ENCODE measurements at places on chromosomes 4 and X.
A peak's percentile ranks its signal among the peaks of the same experiment; 100 is the strongest.

GRCh38 chrX:55648434-55648833 lies 25.2 kb downstream of the FOXR2 start:
- no peak for DNase-seq

DNA sequence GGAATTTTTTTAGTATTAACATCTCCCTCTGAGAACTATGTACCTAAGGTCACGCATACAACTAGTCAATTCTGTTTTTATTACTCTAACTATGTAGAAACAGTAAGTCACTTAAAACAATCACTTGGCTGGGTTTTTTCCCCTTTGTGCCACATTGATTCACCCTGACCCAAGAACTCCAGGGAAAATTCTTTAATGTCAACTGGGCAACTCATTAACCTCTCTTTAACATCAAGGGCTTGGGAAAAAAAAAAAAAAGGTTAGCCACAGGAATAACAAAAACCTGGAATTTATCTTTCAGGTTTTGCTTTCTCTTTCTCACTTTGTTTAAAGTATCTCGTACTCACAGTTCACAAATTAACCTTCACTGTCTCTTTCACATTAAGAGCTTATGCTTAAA lies 8.1 kb downstream of the RPL9 start:
- DNase-seq = no peak

DNA sequence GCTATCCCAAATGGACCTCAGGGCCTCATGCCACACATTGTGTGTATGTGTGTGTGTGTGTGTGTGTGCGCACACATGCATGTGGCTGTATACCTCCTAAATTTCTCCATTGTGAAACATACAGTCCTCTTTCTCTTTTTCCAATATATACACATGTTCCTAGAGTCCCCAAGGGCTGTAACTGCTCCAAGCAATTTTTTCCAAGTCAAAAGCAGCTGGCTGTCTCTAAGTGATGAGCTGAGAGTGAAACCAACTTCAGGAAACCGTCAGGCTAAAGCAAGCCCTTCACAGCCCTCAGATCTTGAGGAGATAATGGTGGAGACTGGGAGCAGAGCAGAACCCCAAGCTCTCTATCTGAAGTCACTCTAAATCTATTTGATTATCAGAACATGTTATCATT lies 496.1 kb upstream of the DIPK2B start:
- DNase-seq = no peak

DNA sequence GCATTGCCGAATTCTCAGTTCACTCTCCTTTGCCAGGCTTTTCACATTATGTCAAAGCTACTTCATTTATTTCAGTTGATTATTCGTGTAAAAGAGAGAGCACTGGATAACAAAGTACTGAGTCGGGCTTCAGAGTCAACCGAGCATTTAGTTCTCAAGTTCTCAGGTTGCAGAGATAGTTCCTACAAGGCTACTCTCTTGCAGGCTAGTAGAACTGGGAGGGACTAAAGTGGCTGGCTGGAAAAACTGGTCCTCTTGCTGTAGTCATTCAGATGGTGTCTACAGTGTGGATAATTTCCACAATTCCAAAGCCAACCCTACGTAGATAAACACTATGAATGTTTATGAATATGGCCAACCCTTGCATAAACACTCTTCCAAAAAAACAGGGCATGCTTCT lies 4.6 kb upstream of the CCNG2 start:
- no peak for DNase-seq

GRCh38 chr4:1009542-1010394 lies 1.7 kb upstream of the FGFRL1 start:
- peak; percentile 74 for DNase-seq

DNA sequence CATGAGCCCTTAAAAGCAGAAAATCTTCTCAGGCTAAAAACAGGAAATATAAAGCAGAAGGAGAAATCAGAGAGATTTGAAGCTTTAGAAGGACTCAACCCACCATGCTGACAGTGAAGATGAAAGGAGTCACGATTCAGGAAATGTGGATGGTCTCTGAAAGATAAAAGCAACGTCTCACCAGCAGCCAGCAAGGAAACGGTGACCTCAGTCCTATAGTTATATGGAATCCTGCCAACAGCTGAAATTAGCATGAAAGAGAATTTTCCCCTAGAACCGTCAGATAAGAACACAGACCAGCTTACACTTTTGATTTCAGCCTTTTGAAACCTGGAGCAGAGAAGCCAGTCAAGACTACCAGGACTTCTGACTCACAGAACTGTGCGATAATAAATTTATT lies 715.7 kb upstream of the HTR2C start:
- no peak for DNase-seq

- no peak for DNase-seq
These were observed 19.2 kb downstream of the MEPE start for GRCh38 chr4:87851953-87852352.

DNA sequence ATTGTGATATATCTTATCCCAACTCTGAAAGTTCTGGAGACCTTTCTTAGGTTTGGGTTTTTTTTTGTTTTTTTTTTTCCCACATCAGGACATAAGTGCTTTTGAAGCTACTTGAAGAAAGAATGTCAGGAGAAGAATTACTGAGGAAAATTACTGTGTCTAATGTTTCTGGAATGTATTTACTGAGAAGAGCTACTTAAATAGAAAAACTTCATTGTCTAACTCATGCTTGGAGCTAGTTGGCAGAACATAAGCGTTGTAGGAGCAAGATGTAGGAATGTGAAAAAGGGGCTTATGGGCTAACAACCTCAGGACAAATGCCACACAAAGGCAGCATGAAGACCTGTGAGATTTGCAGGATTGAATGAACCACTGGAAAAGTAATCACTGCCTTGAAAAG lies 166.6 kb upstream of the GLRA2 start:
- no peak for DNase-seq

DNA sequence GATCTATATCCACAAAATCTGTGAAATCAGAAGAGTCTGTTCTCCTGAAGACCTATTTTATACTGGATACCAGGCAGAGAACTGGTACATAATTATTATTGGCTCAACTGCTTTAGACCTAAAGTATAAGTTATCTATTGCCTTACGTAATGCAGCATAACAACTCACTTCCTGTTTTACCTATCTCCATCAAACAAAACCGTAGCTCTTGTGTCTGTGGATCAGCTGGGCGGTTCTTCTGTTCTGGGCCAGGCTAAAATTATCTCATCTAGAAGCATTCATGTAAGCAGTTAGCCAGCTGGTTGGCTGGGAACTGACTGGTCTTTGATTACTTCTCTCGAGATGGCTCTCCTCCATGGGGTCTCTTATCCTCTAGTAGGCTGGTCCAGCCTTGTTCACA lies 57.8 kb downstream of the PPP1R2C start:
- DNase-seq = no peak

- DNase-seq = no peak
These were observed 3.7 kb downstream of the STATH start for GRCh38 chr4:69999420-69999819.
